ENCODE measurements at places on chromosomes 6 and 20. TPM values are rescaled to one million over a fixed set of nuclear protein-coding genes. Genes with fewer than 3 reads are reported as not detected.

- no peak for DNase-seq
These were observed 5.7 kb downstream of the KCNQ5 start for GRCh38 chr6:72627539-72627938.

The MCHR2 gene
- total RNA-seq, result not detected

The APOBEC2 gene
- total RNA-seq, result 130 TPM

DNA sequence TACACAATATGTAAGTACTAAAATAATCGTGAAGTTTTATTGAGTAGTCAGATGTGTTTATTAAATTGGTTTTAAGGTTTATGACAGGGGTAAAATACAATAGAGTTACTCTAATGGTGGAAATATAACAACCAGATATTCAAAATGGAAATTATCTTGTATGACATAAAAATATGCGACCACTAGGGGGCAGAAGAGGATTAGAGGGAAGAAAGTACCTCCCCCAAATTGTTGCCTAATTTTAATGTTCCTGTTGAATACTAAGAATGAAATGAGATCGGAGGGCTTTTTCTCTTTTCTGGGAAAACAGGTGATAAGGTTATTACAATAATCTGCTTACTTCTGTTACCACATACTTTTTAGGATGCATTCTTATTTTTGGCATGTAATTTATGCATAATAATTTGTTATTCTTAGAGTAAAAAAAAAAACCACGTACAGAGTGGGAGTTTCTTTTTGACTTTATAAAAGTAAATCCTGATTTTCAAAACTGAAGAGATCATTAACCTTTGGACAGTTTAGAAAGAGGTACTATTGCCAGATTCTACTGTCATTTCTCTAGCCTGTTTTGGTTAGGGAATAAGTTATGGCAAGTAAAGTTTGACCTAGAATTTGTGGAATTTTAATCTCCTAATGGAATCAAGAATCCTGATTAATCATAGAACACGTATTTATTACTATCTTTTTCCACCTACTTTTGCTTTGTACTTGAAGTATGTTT, 159.2 kb downstream of the CD109 start:
- no peak for DNase-seq

- DNase-seq, result no peak
These were observed 71.2 kb upstream of the PTPN1 start for GRCh38 chr20:50438986-50439407.

The CST4 gene
- total RNA-seq, result not detected

GRCh38 chr6:129978148-129978916, 40.0 kb upstream of the L3MBTL3 start:
- no peak for DNase-seq

The RING1 gene
- 7.5 TPM for total RNA-seq

GRCh38 chr6:111503194-111503593, 20.2 kb upstream of the REV3L start:
- no peak for DNase-seq

- no peak for DNase-seq
These were observed 136.8 kb upstream of the TCF21 start for GRCh38 chr6:133752129-133752528.

The EYA4 gene
- 24.2 TPM for total RNA-seq

The B3GAT2 gene
- not detected for total RNA-seq

The SPACA1 gene
- total RNA-seq, result not detected

DNA sequence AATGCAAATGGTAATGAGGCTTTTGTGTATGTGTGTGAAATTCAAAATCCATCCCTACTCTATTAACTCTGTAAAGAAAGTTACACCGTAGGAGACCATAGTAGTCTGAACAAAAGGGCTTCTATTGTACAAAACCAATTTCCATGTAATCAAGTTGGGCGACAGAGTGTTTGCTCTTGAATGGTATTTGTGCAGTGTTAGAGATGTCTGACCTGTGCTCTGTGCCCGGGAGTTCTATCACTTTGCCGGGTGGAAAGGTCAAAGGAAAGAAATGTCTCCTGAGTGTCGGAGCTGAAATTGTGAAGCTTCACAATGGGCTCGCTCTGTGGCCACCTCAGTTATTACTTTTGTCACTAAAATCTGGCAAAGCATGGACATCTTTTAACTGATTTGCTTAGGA, 312.0 kb downstream of the SAMD5 start:
- DNase-seq, result no peak

- no peak for DNase-seq
These were observed 48.3 kb downstream of the LAMA4 start for GRCh38 chr6:112206110-112206458.

- no peak for DNase-seq
These were observed 315.9 kb downstream of the TFAP2A start for GRCh38 chr6:10098756-10099528.

DNA sequence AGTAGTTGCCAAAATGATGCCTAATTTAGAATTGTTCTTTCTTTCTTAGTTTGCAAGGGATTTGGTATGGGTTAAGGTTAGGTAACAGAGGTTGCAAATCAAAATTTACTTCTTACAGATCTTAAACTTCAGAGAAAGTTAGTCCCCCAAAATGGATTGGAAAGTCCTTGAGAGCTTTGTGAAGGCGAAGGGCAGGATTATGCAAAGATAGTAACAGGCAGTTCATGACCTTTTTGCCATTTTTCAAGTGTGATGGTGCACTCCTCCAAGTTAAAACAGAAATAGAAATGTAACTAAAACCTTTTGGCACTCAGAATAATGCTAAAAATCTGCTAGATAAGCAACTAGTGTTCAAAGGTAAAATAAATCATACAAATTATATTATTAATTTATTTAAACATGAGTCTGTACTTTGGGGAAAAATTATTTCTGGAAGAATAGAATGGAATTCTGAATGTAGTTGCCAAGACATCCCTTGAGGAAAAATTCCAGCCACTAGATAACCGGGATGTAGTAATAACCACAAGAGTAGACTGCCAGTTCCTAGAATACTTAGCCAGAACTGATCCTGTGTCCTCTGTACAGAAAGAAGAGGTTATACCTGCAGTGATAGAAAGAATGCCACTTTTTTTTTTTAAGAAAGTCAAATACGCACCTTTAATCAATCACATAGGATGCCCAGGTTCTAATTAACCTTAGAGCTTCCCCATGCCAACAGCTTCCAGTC, 31.8 kb upstream of the DAAM2 start:
- DNase-seq, result no peak

DNA sequence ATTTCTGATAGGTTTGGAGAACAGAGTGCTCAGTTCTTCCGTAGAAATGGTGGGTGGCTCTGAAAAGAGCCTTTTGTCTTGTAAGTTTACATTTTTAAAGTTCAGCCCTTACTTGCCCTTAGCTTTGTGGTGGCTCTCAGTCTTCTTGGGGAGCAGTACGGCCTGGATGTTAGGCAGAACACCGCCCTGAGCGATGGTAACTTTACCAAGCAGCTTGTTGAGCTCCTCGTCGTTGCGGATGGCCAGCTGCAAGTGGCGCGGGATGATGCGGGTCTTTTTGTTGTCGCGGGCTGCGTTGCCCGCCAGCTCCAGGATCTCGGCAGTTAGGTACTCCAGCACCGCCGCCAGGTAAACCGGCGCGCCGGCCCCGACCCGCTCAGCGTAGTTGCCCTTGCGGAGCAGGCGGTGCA, 19.5 kb downstream of the OR2B2 start:
- DNase-seq, result no peak

- no peak for DNase-seq
These were observed 155.6 kb downstream of the SAMD5 start for GRCh38 chr6:147664092-147664491.

The SOBP gene
- 8.2 TPM for total RNA-seq

The FRK gene
- 6.3 TPM for total RNA-seq

The LIN28B gene
- total RNA-seq, result not detected

The TAP1 gene
- total RNA-seq, result 26.5 TPM

GRCh38 chr6:33705955-33706725, 5.4 kb downstream of the UQCC2 start:
- no peak for DNase-seq
